ENCODE measurements at places on chromosomes 3 and 15.

- no peak for DNase-seq
Measured at GRCh38 chr3:164144824-164145223, 933.5 kb downstream of the SI start.

DNA sequence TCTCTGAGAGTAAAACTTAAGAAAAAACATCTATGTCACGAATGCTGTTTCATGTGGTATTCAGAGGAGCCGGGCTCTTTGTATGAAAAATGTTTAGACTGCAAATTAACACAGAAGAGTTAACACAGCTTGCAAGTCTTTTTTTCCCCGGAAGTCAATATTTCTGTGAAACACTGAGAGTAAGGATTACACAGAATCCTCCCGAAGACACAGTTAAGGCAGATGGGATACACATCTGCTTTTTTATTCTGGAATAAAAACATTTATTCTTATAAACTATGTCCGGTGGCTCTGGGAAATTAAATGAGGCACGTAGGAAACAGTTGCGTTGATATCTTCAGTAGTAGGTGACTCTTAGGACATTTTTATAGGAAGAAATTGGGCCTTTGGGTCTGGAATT, 180.6 kb downstream of the PTPRG start:
- DNase-seq: no peak

DNA sequence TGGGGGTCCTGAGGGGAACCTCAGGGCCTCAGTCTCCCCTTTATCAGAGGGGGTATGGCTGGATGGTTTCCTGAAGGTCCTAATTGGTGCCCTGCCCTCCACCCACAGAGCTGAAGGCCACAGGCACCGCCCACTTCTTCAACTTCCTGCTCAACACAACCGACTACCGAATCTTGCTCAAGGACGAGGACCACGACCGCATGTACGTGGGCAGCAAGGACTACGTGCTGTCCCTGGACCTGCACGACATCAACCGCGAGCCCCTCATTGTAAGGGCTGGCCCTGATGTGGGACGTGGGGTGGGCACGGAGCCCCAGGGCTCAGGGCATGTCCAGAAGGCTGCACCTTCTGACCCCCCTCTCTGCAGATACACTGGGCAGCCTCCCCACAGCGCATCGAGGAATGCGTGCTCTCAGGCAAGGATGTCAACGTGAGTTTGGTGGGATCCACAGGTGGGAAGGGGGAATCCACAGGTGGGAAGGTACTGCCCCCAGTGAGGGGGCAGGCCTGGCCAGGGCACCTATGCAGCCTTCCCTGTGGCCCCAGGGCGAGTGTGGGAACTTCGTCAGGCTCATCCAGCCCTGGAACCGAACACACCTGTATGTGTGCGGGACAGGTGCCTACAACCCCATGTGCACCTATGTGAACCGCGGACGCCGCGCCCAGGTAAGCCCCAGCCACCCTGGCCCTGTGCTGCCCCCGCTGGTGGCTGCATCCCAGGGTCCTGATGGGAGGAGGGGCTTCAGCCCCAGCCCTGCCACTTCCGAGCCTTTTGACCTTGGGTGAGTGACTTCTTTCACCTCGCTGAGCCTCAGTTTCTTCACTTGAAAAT, 17.5 kb upstream of the GNAT1 start:
- no peak for DNase-seq

DNA sequence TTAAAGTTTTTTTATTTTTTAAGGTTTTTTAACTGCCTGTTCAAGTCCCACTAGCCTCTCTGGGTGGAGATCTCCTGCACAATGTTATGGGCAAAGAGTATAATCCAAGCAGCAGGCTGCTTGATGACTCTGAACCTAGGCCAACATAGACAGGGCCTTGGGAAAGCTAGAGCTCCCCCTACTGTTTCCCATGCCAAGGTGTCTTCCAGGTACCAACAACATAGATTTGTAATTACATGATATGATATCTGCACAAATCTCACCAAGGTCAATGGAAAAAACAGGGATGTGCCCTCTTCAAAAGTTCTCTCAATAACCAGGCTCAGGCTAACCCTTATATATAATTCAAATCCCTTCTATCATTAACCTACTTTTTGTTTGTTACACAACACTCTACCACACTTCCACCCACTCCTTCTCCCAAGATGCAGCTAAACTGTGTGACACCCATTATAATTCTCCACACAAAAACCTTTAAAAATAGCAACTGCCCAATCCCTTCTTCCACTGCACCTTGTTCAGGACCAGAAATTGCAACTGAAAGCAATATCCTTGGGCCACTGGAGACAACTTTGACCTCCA, 43.8 kb downstream of the RBM15B start:
- no peak for DNase-seq

- DNase-seq: no peak
Measured at GRCh38 chr15:25789616-25789999, 73.5 kb downstream of the ATP10A start.

DNA sequence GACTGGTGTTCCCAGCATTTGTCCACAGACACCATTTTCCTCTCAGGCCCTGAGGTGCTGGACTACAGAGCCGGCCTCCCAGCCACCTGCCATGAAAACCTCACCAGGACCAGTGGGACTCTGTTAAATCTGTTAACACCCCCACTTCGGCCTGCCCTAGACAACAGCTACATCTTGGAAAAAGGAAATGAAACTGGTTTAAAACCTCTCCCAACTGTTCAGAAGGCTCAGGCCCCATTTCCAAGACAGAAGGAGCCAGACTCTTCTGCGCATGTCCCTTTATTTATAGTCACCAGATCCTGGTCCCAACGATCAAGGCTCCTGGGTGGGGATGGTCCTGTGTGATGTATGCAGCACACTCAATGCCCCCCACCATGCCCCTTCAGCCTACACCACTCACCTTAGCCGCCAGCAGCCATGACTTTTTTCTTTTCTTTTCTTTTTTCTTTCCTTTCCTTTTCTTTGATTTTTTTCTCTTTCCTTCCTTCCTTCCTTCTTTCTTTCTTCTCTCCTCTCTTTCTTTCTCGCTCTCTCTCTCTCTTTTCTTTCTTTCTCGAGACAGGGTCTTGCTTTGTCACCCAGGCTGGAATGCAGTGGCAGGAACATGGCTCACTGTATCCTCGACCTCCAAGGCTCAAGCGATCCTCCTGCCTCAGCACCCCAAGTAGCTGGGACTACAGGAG, 25.5 kb upstream of the FLNB start:
- no peak for DNase-seq

GRCh38 chr15:62607643-62608042, 434.9 kb upstream of the TPM1 start:
- DNase-seq: no peak

GRCh38 chr3:66227915-66228314, 7.1 kb downstream of the SLC25A26 start:
- DNase-seq: no peak

DNA sequence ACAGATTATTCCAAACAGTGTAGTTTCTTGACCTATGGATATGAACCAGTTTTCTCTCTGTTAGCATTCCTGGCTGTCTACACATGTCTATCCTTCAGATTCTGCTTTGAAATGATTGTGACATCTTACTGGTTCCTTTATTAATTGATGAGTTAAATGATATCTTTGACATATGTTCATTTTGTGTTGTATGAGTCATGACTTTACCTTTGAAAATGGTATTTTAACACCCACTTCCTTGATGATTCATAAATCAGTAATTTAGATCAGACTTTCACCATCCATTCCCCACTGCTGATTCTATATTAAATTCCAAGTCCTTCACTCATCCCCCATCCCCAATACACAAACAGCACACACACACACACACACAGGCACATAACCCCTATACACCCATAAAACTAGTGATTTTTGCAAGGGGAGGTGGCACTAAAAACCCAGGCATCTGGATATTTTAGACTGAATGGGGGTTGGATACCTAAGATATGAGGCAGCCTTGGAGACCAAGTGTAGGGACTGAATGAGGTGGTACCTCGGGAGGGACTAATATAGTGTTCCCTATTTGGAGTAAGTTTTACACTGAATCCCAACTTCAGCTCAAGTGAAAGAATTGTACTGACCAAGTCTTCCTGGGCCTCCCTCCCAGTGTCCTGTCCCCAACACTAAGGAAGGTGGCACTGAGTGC, 9.7 kb downstream of the CCK start:
- DNase-seq: no peak

DNA sequence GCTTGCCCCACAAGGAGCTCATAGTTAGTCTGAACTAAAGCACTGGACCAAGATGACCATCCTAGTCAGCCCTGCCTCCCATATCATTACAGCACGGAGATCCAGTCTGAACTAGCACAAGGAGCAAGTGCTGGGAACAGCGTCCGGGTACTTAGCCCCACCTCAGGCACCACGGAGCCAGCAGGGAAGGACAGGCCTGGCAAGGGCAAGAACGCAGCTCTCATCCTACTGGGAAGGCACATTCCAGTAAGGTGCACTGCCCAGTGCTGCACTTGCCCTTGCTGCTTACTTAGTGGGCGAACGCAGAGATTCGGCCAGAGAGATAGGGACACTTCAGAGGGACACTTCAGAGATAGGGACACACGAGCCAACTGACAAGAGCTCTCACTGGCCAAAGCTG, 27.6 kb downstream of the SEC61A1 start:
- no peak for DNase-seq

DNA sequence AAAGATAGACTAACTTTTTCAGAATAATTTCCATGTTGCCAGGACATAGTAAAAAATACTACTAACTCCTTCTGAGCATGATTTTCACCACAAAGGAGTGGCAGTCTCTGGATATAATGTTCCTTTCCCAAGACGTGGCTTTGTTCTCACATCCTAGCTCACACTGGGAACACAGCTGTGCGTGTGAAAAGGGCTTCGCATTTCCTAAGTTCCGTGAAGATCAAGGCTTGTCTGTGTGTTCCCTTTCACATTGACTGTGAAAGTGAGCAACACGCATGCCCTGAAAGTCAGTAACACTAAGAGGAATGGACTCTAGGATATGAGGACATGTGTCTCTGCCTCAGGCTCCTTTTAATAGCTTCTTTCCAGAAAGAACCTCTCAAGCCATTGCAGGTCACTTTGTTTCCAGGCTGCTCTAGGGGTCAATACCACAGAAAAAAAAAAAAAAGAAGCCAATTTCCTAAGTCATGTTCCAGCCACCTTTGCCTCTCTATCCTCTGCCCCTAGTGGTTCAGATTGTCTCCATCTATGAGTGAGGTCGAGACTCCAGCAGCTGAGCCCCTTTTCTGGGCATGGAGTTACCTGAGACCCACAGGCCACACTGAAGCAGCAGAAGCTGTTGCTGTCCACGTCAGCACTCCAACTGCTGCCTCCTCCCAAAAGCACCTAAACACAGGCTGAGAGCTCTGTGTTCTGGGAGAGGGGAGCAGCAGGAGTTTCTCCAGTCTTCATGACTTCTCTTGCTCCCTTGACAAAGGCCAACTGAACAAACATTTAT, 355.9 kb downstream of the RSL24D1 start:
- no peak for DNase-seq

GRCh38 chr3:159322322-159322939, 520.6 kb downstream of the MFSD1 start:
- DNase-seq: no peak

- DNase-seq: no peak
Measured at GRCh38 chr3:142319094-142319493, 93.7 kb upstream of the GK5 start.

GRCh38 chr3:179732661-179733348, 80.0 kb downstream of the USP13 start:
- DNase-seq: no peak

DNA sequence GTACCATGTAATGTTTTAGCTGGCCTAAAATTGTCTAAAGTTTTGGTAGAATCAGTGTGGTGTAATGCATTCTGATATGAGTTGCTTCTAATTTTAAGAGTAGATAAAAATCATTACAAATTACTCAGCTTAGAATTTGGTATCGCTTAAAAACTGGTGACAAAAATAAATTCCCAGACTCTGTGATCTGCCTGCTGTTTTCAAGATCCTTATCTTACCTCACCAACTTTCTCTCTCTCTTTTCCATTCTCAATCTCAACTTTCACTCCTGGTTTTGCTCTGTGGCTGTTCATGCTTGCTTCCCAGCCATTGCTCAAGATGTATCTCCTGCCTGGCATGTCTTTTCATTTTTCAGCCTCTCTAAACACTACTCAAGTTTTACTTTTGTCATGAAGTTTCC, 45.7 kb downstream of the TCF12 start:
- no peak for DNase-seq

GRCh38 chr3:140509534-140509933, 168.3 kb upstream of the TRIM42 start:
- no peak for DNase-seq

- DNase-seq: no peak
Measured at GRCh38 chr15:58520464-58520863, 88.7 kb downstream of the LIPC start.

- no peak for DNase-seq
Measured at GRCh38 chr3:108097322-108098002, 6.6 kb upstream of the CD47 start.

- peak; percentile 25 for DNase-seq
Measured at GRCh38 chr3:184777566-184778356, 34.2 kb upstream of the VPS8 start.

GRCh38 chr15:89768071-89768500, 8.0 kb upstream of the MESP2 start:
- no peak for DNase-seq

GRCh38 chr3:31948280-31948679, 32.8 kb downstream of the OSBPL10 start:
- no peak for DNase-seq

DNA sequence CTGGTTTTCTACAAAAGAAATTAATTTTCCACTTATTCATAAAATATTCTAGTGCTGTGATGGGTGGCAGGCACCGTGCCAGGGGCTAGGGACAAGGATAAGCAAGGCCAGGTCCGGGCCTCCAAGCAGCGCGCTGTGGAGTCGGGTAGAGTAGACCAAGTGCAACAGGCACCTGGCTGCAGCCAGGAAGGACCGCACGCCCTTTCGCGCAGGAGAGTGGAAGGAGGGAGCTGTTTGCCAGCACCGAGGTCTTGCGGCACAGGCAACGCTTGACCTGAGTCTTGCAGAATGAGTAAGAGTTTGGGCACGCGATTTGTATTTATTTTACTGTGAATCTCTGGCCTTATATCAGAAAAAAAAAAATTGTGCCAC, at the start of gene CASR:
CASR (plus strand) TSS at position 148 of the 372 bp plus-strand sequence. CDS start 70,522 bp downstream, outside the sequence.
- DNase-seq: no peak

DNA sequence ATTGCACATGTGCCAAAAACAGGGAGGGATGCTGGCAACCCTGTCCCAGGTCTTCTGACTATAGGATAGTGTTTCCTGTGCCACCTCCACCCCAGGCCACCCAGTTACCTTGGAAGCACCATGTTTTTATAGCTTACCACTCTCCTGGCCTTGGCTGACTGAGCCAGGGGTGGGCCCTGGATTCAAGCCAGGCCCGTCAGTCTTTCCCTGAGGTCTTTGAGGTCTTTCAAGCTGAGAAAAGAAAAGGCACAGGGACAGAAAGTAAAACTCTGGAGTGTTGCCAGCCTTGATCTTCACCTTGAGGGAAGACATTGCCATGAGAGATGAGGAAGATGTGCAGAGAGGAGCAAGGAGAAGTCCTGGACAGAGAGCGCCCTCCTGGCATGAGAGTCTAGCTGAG, 46.3 kb downstream of the SYNM start:
- DNase-seq: no peak

Data from activated naive CD4-positive, alpha-beta T cell (primary cell).